ENCODE measurements at places on chromosomes 11 and 22.

GRCh38 chr11:11980841-11981308 lies 27.6 kb downstream of the DKK3 start:
- no peak for ATAC-seq

DNA sequence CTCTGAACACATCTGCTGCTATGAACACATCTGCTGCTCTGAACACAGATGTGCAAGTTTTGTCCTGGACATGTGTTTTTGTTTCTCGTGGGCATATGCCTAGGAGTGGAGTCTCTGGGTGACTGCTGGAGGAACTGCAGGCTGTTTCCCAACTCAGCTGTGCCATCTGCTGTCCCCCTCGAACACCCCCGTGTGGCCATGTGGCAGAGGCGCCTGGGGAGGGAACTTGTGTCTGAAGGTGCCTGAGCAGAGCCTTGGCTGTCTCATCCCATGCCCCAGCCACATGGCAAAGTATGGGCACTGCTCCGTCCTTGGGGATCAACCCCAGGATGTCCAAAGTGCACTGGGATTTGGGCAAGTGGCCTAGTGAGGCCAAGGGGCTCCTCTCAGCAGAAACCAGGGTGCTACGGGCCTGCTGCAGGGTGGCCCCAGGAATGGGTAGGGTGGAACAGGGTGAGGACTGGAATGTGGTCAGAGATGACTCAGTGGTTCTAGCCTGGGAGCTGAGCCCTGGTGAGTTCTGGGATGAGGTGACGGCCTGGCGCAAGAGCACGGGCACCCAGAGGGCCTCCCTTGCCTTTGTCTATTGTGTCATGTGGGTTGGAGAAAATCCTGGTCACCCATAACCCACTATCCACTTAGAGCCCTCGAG lies 14.7 kb downstream of the GATD1 start:
- ATAC-seq, result peak; percentile 47

GRCh38 chr11:48138222-48138621 lies 78.4 kb upstream of the OR4B1 start:
- ATAC-seq, result no peak

GRCh38 chr11:6233984-6234386 lies 451 bp downstream of the FHIP1B start:
- peak; percentile 5 for ATAC-seq

GRCh38 chr11:128942817-128943427 lies at the start of gene TP53AIP1:
TSS of gene TP53AIP1 (minus strand) at chr11:128942871. CDS start at chr11:128937818, 5,053 bp downstream.
- no peak for ATAC-seq

GRCh38 chr22:18060646-18061620 lies 16.9 kb upstream of the PEX26 start:
- ATAC-seq, result peak; percentile 11

GRCh38 chr11:34599406-34599945 lies 21.4 kb upstream of the EHF start:
- ATAC-seq, result peak; percentile 79

DNA sequence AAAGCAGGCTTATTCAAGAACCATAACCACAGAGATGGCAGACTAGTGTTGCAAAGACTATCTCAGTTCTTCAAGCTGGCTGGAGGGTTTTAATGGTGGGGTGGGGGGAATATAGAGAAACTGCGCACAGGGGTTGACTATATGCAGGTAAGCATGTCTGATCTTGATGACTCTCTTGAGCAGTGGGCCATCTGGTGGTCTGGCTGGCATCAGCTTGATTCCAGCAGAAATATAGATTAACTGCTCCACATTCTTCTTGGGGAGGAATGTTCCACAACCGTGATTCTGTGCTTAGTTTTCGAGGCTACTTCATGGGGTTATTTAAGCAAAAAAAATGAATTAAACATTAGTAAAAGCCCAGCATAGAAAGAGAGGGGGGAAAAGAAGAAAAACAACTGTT lies 158.8 kb upstream of the PGR start:
- no peak for ATAC-seq

DNA sequence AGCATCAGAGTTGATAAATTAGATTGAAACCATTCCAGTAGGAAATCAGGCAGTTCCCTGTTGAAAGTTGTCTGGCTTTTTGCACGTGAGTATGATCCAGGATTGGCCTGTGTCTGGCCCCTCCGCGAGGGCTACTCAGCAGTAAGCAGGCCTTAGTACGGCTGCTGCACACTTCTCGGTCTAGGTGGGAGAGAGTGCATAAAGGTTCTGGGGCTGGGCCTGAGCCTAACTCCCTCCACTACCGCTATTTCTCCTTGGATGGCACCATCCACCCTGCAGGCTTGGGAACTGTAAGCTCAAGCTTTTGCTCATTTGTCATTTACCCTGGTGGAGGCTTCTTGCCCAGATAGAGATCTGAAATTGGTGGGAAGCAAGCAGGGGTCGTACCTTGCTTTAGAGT lies 22.0 kb downstream of the TUB start:
- ATAC-seq, result no peak

DNA sequence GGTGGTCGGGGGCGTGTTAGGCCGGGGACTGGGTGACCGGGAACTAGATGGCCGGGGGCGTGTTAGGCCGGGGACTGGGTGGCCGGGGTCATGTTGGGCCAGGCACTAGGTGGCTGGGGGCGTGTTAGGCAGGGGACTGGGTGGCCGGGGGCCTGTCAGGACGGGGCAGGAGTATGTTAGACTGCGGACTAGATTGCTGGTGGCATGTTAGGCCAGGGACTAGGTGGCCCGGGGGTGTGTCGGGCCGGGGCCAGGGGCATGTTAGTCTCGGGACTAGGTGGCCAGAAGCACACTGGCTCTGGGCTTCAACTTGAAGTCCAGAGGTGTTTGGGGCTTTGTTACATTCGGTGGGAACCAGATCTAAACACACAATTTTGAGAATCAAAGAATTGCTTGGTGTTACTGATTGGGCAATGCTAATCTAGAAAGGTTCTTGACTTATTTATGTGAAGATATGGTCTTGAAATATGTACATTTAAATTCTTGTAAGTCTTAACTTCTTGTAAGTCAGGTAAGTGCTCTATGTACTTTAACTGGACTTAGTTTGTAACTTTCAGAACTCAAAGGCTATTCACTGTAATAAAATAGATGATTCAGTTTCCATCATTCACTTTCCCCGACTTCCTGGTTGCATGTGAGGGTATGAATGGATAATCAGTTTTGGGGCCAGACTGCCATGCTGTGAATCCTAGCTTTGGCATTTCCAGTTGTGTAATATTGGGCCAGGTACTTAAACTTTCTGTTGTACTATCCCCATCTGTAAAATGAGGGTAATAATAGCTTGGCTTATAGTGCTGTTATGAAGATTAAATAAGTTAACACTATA lies 1.1 kb downstream of the EXT2 start:
- ATAC-seq, result peak; percentile 14

DNA sequence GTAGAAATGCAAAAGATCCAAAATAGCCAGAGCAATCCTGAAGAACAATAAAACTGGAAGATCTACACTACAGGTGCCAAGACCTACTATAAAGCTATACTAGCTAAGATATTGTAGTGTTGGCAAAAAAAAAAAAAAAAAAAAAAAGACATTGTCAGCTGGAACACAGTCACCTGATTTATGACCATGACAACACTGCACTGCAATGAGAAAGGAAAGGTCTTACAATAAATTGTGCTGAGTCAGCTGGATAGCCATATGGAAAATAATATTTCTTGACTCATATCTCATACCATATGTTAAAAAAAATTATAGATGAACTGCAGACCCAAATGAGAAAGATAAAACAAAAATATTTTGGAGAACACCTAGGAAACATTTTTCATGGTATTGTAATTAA lies 3.1 kb upstream of the PANX3 start:
- ATAC-seq, result no peak

Measured in SK-N-SH treated with all-trans-retinoic acid at 6 μM for 48 hours (cell line).